ENCODE measurements at places on chromosomes 5 and 9.

GRCh38 chr9:132756214-132756845 lies 86.1 kb downstream of the GTF3C4 start:
- no peak for DNase-seq

DNA sequence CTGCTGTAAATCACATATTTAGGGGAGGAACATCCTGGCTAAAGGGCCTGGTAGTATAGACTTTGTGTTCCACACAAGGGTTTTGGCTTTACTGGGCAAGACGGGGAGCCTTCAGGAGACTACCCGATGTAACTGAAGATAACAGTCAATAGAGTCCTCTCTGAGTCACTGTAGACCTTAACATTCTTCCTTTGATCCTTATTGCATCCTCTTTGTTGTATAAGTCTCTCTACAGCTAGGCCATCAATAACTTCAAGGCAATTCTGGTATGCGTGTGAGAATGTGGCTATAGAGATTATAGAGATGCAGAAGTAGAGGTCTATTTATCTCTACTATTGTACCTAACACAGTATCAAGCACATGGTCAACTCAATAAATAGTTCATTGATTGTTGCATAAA lies 67.3 kb upstream of the STK32A start:
- no peak for DNase-seq

GRCh38 chr5:68540798-68541590 lies 325.4 kb downstream of the PIK3R1 start:
- DNase-seq, result no peak

- DNase-seq, result no peak
Observed at GRCh38 chr5:139636207-139636792, 11.8 kb upstream of the CXXC5 start.

- no peak for DNase-seq
Observed at GRCh38 chr5:171449426-171449825, 30.0 kb downstream of the FGF18 start.

DNA sequence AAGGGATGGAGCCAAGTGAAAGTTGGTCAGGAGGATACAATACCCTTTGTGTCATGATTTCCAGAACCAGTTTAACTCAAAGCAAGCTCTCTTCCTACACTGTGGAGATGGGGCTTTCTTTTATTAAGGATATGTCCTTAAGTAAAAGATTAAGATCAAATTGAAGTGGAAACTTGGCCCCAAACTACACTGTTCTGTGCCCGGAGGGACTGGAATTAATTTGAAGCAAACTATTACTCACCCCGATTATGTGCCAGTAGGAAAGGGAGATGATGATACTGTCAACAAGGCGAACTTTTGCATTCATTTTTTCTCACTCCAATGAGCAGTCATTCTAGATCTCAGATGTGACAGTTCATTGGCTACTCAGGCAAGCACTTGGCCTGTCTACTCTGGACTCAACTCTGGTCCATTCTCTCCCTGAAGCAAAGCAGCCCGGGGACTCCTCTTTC lies 186.7 kb downstream of the NTRK2 start:
- DNase-seq, result no peak

- no peak for DNase-seq
Observed at GRCh38 chr5:154205441-154206117, 15.0 kb downstream of the GALNT10 start.

- no peak for DNase-seq
Observed at GRCh38 chr5:30908356-30908755, 285.1 kb upstream of the CDH6 start.

- no peak for DNase-seq
Observed at GRCh38 chr5:160185626-160186360, 43.5 kb upstream of the FABP6 start.

GRCh38 chr5:97750576-97750975 lies 567.5 kb upstream of the RIOK2 start:
- DNase-seq, result no peak

GRCh38 chr9:129460323-129461261 lies 160.3 kb downstream of the C9orf50 start:
- DNase-seq, result peak; percentile 76

DNA sequence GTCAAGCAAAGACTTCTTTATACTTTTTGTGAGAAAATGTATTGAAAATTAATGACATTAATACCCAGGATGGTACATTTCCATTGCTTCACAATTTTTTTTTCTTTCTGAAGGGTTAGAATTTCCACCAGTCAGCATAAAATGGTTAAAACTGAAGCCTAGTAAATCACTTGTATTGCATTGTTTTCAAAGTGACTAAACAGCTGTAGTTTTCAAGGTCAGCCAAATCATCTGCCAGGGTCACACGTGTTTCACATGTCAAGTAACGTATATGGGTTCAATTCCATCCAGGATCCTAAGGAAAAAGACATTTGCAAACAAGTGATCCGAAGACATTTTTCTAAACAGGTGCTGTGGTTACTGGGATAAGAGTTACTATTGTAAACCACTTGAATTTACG lies 574.2 kb downstream of the RAB3C start:
- DNase-seq, result no peak

DNA sequence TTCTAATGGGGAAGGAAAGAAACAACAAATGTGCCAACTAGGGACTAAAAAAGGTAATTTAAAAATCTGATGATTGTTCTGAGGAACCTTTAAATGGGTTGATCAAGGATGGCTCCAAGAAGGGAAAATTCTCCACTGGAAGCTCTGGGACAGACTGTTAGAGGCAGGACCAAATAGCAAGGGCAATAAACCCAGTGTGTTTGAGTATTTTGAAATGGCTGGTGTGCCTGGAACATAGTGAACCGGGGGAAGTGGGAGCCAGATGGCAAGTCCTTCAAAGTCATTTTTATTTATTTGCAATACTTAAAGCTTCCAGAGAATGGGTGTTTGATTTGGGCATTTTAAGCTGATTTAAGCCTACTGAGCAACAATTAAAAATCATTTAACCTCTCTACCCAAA lies 587.7 kb upstream of the MEF2C start:
- no peak for DNase-seq

- no peak for DNase-seq
Observed at GRCh38 chr5:1875843-1876659, 6.7 kb downstream of the IRX4 start.

DNA sequence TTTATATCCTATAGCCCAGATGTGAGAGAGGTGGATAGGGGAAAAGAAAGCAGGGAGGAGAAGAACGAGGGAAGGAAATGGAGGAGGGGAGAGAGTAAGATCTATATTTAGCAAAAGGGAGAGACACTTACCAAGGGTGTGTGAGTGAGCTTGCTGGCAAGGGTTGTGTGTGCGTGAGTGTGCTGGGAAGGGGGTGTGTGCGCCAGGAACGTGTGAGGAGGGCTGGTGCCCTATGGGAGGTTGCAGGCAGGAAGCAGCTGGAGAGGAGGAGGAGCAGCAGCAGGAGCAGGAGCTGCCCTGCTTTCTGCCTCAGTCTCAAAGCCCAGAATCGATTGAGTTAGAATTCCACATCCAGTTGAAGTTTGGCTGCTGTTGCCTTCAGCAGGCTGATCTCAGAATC lies 148.3 kb upstream of the RUSC2 start:
- DNase-seq, result no peak

- DNase-seq, result no peak
Observed at GRCh38 chr5:2780421-2781171, 29.1 kb upstream of the IRX2 start.

GRCh38 chr9:23779220-23779619 lies 46.8 kb downstream of the ELAVL2 start:
- DNase-seq, result no peak

- DNase-seq, result no peak
Observed at GRCh38 chr5:143134269-143134668, 269.2 kb downstream of the NR3C1 start.

- DNase-seq, result no peak
Observed at GRCh38 chr5:16763211-16763610, 146.4 kb upstream of the RETREG1 start.

GRCh38 chr5:100780376-100780870 lies 122.7 kb downstream of the ST8SIA4 start:
- DNase-seq, result no peak
